ENCODE measurements at places on chromosomes 7 and 10.
A peak's percentile ranks its signal among the peaks of the same experiment; 100 is the strongest.

- DNase-seq: no peak
Measured at GRCh38 chr10:87646935-87647334, 12.7 kb upstream of the PAPSS2 start.

DNA sequence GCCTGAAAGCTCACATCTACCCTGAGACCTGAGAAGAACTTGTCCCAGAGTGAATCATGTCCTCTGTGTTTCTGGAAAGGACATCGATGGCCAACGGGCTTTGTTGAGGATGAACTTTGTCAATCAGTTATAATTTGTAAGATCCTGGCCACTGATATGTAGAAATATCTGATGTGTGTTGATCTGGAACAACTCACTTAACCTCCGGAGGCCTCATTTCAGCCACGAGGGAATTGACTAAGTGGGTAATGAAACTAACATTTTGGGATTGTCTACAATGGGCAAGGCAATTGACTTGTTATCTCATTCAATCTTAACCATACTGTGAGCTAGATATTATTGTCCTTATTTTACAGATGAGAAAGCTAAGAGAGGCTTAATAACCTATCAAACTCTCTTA is 468.1 kb upstream of the NRP1 start:
- no peak for DNase-seq

DNA sequence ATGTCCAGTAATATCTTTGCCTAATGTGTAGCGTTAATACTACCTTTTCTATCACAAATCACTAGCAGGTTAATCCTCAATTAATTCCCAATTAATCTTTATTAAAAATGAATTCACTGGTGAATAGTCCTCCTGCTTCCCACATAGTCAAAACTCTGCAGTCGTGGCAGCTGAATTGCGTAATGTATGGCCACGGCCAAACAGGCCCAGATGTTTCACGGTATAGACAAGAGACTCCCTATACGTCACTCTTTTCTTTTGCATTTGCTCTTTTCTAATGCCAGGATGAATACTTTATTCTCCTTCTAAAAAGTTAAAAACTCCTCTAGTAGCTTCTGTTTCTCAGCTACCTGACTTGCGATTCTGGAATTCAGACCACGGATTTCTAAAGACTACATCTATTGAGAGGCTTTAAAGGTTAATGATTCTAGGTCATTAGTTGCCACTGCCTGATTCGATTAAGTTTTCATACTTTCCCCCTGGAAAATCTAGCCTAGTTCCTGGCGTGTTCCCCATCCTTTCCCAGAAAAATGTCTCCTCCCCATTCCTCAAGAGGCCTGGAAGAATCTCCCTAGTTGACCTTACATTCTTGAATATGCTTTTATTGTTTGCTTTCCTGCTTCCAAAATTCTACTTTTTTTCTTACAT is 16.9 kb downstream of the MEOX2 start:
- no peak for DNase-seq

GRCh38 chr10:114278140-114278883 is 39.3 kb downstream of the VWA2 start:
- no peak for DNase-seq

DNA sequence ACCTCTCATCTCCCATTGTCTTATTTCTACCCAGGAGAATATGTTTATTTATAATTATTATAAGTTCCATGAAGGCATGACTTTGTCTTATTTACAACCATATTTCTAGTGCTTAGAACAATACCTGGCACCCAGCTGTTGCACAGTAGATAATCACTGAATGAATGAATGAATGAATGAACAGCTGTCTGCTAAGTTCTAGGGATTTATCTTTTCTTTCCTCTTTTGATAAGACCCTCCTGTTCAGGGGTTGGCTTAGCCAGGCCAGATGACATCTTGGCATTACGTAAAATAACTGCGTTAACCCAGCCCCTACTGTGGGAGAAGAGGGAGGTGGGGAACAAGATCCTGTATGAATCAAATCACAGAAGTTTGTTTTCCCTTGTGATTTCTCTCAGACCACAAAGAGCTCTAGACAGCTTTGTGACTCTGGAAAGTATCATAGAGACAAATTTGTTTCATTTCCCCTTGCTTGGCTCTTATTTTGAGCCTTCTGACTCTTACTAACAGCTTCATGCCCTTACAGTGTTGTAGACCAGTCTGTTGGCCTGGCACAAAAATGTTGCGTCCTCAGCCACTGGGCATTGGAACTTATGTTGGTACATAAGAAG is 8.4 kb downstream of the ZNF862 start:
- DNase-seq: no peak

DNA sequence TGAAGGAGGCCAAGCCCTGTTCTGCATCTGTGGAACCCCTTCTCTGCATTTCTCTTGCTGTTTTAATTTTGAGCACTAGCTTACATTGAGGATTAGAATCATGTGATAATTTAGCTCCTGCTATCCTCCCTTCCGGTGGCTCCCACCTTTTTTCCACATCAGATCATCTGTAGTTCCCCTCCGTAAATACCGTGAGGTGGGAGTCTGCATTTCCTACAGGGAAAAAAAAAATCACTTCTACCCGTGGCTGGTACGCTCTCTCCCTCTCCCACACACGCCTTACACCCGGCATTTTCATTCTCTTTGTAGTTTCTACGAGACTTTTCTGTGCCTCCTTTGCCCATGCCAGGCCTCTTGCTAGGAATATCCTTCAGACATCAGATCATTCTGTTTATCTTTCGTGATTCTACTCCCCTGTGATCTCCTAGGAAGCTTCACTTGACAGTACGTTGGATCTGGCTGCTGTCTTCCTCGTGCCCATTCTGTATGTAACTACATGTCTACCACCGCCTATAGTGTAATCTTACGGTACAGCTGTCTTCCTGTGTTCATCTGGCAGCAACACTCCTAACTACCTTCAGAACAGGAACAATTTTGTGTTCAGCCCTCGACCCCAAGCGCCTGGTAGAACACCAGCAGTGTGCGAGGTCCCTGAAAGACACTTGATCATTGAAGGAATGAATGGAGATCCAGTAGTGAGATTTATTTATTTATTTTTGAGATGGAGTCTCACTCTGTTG is 41.7 kb upstream of the OCM start:
- no peak for DNase-seq

DNA sequence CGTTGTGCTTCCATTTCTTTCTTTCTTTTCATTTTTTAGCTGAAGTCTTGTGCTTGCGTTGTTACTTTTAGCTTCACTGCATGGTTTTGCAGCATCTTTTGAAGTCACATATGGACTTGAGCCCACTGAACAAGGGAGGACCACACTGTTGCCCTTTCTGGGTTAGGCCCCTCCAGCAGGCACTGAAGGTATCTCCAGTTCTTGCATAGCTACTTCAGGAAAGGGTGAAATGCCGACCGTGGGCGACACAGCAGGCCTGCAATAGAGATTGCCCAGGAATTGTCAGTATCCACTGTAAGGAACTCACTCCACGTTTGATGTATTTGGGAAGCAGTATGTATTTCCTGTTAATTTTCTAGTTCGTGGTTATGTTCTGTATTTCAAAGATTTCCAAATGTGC is 85.1 kb downstream of the WDR37 start:
- DNase-seq: no peak

GRCh38 chr7:117731455-117731854 is 141.8 kb downstream of the CTTNBP2 start:
- no peak for DNase-seq

DNA sequence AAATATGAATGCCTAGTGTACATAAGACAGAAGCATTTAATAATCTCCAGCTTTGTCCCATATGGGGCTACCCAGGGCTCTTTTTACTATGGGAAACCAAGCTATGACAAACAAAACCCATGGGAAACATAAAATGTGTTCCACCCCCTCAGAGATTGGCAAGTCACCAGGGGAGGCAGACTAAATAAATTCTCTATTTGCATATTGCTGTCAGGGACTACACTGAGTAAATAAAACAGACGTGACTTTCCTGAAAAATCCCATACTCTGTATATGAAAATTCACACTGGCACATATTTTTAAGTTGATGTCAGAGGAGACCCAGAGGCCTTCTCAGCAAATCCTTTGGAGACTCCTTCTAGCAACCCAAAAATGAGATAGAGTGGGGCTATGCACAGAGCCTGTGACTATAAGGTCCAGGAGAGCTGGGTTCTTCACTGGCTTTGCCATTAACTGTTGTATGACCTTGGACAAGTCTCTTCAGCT is 44.0 kb upstream of the HPSE2 start:
- no peak for DNase-seq

GRCh38 chr7:2148814-2149213 is 83.9 kb downstream of the MAD1L1 start:
- no peak for DNase-seq

- no peak for DNase-seq
Measured at GRCh38 chr7:1849351-1850041, 179.4 kb downstream of the ELFN1 start.

GRCh38 chr7:596819-597182 is 77.2 kb upstream of the PDGFA start:
- DNase-seq: no peak

DNA sequence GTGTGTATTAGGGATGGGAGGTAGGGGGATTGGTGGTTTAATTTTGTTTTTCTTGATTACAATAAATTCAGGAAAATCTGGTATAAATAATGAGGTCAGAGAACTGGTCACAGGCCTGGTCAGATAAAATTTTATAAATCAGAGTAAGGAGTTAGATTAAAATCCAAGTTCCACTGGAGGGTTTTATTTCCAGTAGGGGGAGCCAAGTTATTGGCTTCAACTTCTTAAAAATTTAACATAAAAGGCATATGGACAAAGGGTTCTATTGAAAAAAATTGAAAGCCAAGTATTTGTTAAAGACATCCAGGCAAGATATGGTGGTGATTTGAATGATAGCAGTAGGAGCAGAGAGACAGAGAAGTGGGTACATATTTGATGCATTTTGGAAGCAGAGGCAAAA is 763.3 kb downstream of the SORCS1 start:
- no peak for DNase-seq

DNA sequence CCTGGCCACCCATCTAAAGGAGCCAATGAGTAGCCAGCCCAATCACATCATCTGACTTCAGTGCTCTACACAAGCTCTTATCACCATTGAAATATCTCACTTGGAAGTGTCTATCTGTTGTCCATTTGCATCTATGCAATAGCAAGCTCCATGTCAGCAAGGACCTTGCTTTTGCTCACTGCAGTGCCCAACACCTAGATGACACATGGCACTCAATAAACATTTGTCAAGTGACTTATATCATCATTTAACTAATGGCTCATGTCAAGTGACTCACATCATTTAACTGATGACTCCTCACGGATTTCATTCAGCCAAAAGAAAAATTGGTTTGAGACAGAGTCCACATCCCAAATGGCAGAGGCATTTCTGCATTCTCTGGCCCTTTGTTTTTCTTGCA is 92.9 kb upstream of the ADAM12 start:
- DNase-seq: no peak

DNA sequence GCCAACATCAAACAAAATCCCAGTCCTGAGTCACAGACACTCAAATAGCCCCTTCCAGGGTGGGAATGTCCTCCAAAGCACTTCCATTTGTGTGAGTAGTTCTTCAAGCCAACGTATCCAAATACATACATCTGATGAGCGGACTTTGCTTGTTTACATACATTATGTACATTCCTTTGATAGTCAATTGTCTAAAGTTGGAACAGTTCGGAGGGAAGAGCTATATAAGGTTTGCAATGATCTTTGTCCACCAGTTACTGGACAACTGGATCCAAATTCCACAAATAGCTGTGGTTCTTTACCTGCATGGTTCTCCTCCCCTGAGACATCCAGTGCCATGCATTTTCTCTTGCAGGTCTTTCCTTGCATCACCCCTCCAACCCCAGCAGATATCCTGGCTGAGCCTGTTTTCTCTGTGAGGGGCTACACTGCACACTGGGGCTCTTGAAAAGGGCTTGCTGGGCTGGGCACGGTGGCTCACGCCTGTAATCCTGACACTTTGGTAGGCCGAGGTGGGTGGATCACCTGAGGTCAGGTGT is 4.7 kb upstream of the MGMT start:
- DNase-seq: no peak

DNA sequence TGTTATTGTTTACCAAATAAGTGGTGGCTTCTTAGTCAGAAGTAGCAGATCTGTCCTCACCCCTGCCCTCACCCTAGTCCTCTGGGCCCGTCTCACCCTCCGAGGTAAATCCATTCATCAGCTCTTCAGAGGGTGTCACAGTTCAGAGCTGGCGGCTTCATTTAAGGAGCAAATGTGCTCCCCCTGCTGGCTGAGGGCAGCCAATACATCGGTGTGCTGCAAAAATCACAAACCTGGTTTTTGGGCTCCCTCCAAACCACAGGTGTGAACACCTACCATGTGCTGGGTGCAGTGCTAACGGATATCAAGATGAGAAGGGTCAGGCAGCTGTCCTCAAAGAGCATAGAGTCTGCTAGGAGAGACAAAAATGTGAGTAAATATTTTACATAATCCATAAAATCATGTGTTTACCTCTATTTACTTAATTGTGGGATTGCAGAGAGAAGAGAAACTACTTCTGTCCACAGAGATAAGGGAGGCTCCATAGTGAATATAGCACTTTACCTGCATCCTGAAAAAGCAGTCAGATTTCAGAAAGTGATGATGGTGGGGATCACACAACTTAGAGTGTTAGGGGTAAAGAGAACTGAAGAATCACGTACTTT is 15.5 kb upstream of the CRTAC1 start:
- DNase-seq: peak; percentile 82

GRCh38 chr10:6347391-6347951 is 144.7 kb downstream of the PFKFB3 start:
- no peak for DNase-seq

DNA sequence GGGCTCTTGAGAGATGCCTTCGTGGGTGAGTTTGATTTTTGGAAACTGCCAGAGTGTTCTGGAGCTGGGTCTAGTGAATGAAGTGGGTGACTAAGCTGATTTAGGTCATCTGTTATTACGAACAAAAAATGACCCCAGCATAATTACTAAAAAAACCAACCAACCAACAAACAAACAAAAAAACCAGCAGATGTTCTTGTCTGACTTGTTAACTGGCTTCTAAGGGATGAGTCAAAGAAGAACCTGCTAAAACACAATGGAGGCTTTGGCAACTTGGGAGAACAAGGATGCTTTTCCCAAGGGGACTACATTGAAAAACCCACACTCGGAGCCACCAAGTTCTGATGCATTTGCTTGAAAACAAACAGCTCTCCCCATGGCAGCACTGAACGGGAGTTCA is 11.5 kb downstream of the TACR2 start:
- no peak for DNase-seq

GRCh38 chr7:140611641-140612040 is 29.0 kb downstream of the DENND2A start:
- no peak for DNase-seq

DNA sequence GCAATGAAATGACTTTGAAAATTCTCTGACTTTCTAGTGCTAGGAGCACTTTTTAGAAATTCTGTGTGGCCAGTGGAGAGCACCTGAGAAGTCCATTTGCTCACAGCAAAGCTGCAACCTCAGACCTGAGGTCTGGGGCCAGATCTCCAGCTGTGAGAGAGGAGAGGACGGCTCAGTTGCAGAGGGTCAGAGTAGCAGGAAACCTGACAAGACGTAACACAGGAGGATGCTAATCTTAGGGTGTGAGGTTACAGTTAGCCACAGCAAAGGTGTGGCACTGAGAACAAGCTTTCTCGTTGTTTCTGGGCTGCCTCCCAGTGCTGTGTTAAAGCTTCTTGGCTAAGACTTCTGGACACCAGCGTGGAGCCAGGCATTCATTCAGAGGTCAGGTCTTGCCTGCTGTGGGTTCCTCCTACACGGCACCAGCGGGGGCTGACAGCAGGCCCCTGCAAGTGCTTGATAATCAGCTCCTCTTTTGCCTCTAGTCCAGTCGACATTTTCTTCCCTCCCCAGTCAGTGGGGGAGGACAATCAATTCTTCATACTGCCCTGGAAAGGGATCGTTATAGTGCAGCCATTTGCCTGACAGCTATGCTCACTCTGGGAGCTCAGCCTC is 435.4 kb upstream of the DPP6 start:
- no peak for DNase-seq

Data from HEK293T (cell line).